ENCODE measurements at places on chromosomes 2 and 18.

DNA sequence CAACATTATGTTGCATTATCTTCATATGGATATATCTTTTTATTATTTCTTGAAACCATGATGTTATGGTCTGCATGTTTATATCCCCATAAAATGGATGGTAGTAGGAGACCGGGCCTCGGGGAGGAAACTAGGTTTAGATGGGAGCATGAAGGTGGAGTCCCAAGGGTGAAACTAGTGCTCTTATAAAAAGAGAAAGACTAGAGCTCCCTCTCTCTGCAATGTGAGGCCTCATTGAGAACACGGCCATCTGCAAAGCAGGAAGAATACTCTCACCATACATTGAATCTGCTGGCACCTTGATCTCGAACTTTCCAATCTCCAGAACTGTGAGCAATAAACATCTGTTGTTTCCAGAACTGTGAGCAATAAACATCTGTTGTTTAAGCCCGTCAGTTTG is 64.0 kb downstream of the NXPH2 start:
- no peak for DNase-seq

DNA sequence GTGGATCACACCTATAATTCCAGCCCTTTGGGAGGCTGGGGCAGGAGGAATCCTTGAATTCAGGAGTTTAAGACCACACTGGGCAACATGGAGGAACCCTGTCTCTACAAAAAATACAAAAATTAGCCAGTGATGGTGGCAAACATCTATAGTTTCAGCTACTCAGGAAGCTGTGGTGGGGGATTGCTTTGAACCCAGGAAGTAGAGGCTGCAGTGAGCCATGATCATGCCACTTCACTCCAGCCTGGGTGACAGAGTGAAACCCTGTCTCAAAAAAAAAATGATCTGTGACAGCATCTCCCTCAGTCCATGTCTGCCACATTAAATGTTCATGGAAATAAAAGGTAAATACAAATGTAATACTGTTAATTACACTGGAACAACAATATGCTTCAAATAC is 121.4 kb upstream of the COL5A2 start:
- DNase-seq: no peak

DNA sequence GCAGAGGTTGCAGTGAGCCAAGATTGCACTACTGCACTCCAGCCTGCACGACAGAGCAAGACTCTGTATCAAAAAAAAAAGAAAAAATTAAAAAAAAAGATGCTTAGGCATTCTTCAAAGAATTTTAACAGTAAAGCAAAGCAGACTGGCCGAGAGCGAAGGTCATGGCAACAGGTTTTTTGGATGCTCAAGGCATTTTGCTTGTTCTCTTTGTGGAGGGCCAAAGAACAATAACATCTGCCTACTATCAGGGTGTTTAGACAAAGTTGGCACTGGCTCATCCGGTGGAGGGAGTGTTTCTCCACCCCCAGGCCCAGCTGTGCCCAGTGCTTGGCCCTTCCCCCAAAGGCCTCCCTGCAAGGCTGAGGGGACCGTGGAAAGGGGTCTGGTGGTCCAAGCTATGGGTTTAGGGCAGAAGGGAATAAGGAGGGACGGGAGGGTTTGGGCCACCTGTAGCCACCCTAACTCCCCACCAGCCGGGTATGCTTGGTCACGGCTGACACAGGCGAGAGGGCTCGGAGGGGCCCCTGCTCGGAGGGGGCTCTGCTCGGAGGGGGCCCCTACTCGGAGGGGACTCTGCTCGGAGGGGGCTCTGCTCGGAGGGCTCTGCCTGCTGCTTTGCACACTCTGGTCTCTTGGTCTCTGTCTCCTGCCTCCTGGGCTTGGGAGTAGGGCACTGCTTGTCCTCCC is 26.7 kb upstream of the ALLC start:
- no peak for DNase-seq

DNA sequence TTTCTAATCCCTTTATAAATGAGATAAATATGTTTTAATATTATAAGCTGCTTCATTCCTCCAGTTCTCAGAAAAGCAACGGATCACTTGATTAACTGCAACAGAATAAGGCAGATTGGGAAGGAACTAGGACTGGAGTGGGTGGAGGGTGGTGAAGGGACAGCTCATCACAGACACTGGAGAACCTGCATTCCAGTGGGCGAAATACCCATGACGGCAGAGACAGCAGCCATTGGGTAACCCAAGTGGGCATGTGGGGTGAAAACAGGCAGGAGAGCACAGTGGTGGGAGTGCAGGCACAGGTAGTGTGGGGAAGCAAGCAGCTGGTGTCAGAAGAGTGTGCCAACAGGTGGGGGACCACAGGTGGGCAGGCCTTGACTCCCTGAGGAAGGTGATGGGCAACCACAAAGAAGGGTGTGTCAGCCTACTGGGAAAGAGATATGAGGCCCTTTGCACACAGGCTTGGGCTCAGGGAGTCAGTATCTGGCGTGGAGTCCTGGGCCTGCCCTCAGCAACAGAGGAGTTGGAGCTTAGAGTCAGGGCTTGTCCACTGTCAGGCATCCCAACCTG is 27.2 kb downstream of the DPYSL5 start:
- DNase-seq: peak; percentile 22

DNA sequence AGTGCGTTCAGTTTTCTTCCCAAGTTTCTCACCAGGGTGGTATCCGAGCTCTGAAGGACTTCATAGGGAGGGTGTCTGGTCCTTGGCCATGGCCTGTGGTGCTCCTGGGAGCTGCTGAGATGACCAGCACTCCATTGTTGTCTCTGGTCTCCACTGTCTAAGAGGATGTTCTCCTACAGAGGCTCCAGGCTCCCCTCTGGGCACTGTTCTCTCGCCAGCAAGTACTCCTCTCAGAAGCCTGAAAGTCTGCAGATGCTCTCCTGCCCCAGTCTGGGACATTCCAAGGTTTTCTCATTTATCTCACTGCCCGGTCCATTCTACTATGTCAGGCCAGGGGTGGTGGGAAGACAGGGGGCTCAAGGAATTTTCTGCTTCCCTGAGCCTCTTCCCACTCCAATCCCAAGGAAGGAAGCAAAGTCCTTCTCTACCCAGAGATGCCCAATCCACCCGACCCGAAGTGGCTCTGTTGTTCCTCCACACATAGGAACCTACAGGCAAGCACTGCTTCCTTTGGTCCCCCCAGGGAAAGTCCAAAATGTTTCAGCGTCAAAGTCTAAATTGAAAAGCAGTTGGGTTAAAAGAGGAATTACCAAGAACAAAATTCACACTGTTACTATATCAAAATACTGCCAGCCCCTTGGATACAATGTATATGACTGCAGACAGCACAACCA is 110.5 kb downstream of the GYPC start:
- DNase-seq: no peak

GRCh38 chr18:73749304-73749703 is 398.3 kb downstream of the FBXO15 start:
- no peak for DNase-seq

DNA sequence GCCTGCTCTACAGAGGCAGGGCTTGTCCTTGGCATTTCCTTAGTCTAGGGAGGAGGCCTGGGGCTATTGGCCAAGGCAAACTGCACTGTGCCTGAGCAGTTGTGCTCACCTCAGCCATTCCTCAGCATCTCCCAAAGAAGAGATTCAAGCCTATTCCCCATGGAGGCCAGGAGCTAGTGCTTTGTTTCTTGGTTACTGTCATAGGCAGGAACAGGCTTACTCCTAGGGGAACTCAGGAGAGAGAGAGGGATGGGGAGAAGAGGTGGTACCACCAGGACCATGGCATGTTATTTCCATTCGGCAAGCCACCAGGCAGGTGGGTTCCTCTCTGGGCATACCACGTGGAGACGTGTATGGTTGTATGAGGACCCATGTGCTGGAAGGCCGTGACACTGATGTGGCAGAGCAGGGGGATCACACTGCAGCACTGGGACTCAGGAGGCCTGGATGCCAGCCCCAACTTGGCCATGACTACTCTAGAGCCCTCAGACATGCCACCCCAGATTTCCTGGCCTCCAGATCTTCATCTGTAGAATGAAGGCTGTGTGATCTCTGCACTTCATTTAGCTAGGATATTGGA is 233.7 kb downstream of the LOXHD1 start:
- no peak for DNase-seq

GRCh38 chr18:34758378-34758948 is 48.4 kb downstream of the DTNA start:
- no peak for DNase-seq

DNA sequence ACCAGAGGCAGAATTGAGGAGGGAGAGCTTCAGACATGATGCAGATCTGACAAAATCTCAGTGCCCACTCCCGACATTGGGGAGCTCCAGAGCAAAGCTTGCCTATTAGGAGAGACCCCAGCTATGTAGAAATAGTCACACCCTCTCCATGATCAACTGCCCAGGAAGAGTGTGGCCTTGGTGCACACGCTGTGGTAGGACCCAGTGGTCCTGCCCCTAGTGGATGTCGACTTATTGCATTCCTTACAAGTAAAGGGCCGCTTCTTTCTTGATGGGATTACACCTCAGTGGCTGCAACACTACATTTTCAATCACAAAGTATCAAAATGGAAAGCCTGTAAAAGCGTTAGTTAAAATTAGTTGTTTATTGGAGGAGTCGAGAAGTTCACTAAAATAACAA is 64.2 kb downstream of the VRK2 start:
- no peak for DNase-seq

GRCh38 chr2:68737711-68738110 is 3.1 kb downstream of the ARHGAP25 start:
- DNase-seq: no peak

- DNase-seq: no peak
These were observed 123.1 kb downstream of the ARHGAP15 start for GRCh38 chr2:143252138-143252907.

DNA sequence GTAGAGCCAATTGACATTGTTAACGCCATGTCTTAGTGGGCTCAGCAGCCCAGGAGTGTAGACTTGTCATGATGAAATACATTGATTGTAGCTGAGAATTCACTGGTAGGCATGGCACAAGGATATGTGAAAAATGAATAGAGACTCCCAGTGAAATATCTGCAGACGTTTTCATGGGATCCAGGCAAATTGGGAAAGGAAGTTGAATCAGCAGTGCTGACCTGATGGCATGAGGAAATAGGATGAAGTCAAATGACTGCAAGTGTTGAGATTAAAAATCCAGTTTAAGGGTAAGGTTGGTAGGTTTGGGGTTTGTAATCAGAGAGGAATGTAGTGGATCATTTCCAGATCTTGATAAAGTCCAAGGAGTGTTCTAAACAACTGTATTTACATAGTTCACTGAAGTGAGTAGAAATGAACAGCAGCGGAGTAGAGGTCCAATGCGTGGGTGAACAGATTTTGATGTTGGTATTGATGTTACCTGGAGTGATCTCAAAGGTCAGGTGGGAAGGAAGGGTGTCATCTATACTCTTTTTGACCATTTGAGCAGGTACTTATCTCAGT is 24.6 kb downstream of the INSIG2 start:
- DNase-seq: no peak

GRCh38 chr2:189412330-189412953 is 28.8 kb upstream of the WDR75 start:
- DNase-seq: no peak

- no peak for DNase-seq
These were observed 94.8 kb upstream of the CREB1 start for GRCh38 chr2:207434899-207435465.

GRCh38 chr2:128364441-128364911 is 45.8 kb upstream of the HS6ST1 start:
- no peak for DNase-seq

GRCh38 chr2:133573491-133574162 is 5.4 kb upstream of the NCKAP5 start:
- no peak for DNase-seq

Data from right cardiac atrium (tissue), 5 donors.